ENCODE measurements at places on chromosomes 5 and 9. TPM values are rescaled to one million over a fixed set of nuclear protein-coding genes. Genes with fewer than 3 reads are reported as not detected.

DNA sequence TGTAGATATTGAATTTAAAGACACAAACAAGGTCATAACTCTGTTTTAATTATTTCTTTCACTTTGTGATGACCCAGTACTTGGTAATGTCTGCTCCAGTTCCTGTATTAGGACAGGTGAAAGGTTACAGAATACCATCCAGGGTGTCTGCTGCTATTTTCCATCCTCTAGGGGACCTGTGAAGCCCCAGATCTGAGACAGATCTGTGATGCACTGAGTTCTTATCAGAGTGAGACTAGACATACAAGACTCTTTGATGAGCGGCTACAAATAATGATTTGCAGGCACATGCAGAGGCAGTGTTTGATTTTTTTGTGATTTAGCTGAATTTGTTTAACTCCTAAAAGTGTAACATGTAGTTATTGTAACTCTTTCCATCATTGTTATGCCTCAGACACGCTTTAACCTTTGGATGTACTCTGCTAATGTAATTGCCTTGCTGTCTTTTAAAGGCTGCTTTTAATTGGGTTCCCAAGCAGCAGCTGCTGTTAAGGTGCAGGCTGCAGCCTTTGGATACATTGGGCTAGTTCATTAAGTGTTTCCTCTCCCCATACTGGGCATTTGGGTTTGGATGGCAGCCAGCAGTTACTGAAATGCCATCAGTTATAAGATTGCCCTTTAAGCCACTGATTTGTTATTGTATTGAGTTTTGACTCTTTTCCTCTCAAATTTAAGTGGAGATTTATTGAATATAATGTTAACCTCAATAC is 63.3 kb downstream of the RASGRF2 start:
- no peak for DNase-seq

DNA sequence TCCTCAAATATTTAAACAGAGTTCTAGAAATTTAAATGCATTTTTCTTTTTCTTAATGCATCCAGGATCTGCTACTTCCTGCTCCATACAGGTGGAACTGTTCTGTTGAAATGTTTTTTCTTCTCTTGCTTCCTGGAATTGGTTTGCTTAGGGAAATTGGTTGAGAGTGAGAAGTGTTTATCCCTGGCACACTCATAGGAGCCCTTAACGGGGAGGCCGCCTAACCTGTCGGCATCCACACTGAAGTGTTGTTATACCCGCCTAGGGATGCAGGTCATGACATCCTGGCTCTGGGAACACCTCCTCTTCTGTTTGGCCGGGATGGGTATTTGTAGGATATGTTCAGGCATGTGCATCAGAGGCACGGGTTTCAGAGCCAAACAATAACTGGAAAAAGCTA is 239.7 kb downstream of the GADD45G start:
- DNase-seq: no peak

GRCh38 chr9:91577633-91578061 is 154.0 kb upstream of the NFIL3 start:
- DNase-seq: no peak

GRCh38 chr9:107242073-107243030 is 40.7 kb upstream of the RAD23B start:
- no peak for DNase-seq

DNA sequence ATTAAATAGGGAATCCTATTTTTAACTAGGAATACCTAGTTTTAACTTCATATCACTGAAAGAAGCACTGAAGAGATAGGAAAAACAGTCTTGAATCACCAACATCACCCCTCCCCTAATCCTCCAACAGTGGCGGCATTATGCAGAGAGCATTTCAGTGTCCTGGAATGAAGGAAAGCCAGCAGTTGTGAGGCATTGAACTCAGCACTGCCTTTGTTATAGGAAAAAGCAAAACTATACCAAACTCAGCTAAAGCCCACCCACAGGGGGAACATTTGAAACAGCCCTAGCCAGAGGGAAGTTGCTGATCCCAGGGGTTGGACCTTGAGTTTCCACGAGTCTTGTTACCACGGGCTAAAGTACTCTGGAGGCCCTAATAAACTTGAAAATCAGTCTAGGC is 310.6 kb upstream of the EDIL3 start:
- no peak for DNase-seq

GRCh38 chr5:16456103-16456832 is 9.3 kb downstream of the ZNF622 start:
- no peak for DNase-seq

- DNase-seq: peak; percentile 60
Observed at GRCh38 chr5:151696470-151697061, 9.9 kb upstream of the SPARC start.

- no peak for DNase-seq
Observed at GRCh38 chr5:43362725-43363435, 49.3 kb downstream of the CCL28 start.

GRCh38 chr5:5605170-5605764 is 182.8 kb downstream of the ICE1 start:
- no peak for DNase-seq

DNA sequence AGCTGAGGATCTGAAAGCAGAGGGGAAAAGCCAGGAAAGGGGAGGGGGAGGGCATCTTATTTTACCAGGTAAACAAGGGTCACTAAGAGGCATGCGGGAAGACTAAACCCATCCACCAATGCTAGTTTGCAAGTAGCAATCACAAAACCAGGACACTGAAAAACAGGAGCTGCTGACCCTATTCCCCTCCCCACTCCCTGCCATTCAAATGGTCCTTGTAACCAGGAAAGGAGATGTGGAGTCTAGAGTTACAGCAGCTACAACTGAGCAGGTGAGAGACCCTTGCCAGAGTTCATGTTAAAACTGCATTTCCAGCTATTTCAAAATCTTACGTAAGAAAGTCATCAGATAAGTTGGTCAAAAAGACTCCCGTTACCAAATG is 85.3 kb upstream of the SIMC1 start:
- DNase-seq: no peak

- DNase-seq: no peak
Observed at GRCh38 chr5:56088967-56089829, 94.4 kb upstream of the IL6ST start.

DNA sequence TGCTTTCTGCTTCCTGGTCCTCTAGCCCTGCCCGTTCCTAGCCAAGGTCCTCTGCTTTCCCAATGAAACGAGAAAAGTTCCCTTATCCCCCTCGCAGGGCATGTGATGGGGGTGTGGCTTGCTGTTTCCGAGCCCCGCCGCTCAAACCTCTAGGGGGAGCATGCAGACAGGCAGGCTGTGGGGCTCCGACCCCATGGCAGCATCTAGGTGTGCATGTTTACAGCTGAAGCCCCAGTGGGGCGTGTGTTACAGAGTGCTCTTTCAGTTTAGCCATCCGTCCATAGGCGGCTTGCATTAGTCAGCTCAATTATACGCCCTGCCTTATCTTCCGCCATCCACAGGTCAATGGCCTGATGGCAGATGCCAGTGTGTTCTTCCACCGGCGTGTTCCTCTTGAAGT is 48.3 kb upstream of the SPATA31E1 start:
- peak; percentile 49 for DNase-seq

DNA sequence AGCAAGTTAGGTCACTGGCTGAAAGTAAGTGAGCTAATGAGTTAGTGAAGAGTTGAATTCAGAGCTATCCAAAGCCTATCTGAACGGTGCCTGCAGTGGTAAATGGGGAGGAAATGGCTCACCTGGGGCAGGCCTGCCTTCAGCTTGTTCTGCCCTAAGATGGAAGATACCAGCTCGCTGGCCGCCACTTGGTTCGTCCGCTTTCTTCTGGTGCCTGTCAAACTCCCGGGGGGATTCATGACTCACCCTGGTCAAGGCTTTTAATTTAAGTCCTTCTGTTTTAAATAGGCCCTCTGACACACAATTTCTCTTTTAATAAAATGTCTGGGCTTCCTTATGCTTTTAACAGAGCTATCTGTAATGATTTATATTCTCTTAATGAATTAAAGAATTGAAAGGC is 78.8 kb downstream of the CFAP90 start:
- DNase-seq: peak; percentile 14

ATOSB gene
- total RNA-seq: 6.9 TPM

PCDHGA7 gene
- total RNA-seq: 0.73 TPM

DNA sequence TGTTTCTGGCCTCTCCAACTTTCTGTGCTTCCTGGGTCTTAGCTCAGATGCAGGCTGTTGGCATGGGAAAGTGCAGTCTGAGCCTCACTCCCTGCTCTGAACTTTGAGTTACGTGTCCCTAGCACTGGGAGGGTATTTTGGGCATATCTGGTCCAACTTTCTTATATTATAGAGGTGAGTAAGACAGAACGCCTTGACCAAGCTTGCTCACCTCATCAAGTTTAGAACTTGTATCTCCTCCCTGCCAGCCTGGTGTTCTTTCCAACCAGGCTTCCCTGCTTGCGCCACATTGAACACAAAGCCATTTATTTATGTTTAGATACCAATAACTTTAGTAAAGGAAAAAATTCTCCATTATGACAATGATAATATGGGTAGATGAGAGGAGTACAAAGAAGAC is 33.2 kb downstream of the TNC start:
- DNase-seq: no peak

PCDHB12 gene
- 2.0 TPM for total RNA-seq

Data from H1 (cell line).